Activated T-cell treated with anti-CD3 and anti-CD28 coated beads for 24 hours (primary cell): ENCODE measurements at places on chromosomes 6 and 20.

DNA sequence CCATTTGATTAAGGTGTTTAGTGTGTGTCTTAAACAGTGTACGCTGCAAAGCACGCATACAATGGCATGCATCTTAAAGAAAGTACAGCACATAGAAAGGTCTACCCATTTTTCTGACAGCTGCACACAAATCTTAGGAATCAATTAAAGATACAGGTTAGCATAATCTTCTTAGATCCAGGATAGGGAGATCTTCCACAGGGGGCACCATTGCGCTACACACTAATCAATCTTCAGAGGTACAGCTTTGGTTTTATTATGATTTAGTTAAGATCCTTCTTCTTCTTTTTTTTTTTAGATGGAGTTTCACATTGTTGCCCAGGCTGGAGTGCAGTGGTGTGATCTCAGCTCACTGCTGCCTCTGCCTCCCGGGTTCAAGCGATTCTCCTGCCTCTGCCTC lies 63.7 kb upstream of the BEND3 start:
- DNase-seq = no peak

DNA sequence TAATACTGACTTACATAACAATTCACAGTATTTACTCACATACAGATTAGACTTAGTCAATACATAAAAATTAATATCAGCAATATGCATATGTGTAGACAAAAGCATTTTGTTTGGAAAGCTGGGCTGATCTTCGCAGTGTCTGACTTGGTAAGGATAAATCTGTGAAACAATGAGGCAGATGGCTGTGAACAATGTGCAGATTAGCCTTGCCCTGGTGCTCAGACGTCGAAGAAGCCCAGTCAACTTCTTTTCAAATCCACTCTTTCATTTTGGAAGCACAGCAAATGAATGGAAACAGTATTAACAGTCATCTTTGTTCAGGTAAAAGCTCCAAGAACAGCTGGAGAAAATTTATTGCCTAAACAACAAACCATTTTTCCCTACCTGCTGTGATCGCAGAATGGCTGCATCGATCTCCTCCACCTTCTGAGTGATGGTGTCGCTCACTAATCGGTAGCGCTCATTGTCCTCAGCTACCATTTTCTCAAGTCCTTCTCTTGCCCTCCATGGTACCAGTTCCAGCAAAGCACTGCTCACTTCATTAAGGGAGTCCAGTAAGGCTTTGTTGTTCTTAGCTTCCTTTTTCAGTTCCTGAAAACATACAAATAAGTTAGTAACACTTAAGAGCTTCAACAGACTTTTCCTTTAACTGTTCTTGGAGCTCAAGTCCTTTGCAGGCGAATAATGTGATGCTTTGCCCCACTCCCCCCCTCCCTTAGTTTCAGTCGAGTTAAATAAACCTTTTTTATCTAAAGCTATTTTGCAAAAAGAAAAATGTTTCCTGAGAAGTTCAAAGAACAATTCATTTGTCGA lies 116.5 kb downstream of the DST start:
- no peak for DNase-seq

DNA sequence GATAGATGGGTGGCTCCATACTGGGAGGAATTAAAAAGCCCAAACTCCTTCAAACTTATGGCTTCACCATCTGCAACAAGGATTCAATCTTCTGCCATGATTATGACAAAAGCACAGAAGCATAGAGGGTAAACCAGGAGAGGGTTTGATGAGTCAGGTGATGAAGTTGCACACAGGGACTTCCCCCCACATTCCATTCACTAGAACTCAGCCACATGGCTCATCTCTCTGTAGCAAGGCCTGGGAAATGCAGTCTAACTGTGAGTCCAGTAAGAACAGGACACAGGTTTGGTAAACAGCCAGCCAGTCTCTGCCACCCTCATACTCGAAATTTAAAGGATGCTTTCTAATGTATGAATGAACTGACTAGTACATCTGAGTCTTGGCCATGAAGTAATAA lies 142.9 kb downstream of the HIVEP2 start:
- DNase-seq = peak; percentile 44

DNA sequence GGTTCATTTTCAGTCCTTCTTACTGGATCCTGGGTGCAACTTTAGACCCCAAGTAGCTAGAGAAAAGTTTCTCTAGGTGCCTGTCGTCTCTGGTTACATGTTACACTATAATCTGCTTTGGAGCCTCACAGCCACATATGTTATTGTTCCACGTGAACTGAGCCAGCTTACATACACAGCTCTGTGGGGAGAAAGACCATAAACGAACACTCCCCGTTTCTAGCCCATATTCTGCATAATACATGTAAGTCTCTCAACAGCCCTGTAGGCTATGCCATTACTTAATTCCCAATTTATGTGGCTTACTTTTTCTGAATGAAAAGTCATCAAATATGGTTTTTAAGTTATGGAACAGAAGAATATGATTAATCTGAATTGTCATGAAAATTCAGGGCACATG lies 233.8 kb downstream of the BCKDHB start:
- no peak for DNase-seq

DNA sequence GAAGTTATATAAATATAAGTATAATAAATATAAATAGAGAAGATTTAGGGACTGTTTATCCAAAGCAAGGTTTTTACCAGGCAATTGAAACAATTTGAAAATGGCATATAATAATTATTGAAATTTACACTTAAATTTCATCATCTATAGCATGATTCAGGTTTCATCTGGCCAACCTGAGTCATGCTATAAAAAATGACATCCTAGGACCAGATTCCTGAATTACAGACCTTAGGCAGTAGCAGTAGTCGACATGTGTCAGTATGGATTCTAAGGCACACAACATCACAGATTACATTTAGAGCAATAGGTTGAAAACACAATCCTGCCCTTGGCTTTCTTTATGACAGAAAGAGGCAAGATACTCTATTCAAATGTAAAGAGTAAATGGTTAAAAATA lies 592.3 kb downstream of the PHF3 start:
- no peak for DNase-seq

DNA sequence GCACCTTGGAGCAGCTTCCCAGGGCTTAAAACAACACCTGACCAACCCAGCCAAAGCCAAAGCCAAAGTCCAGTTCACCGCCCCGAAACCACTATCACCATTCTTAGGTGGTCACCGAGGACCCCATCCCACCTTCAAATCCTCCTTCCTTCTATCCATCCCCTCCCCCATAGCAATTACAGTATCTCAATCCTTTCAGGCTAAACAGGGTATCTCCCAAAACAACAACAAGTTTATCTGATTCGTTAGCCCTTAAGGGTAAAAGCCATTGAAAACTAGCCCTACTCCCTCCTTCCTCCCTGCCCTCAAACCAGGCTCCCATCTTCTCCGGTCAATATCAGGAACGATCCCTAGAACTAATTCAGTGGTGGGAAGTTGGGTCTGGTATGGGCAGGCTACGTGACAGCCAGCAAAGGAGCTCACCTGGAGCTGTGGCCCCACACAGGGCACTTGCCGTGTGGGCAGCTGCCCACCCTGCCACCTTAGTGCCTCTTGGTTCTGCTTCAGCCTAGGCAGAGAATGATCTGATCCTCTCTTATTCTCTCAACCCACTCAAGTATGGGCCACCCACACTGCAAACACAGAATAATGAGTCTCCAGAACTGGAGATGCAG lies 2.0 kb downstream of the ARHGAP18 start:
- no peak for DNase-seq

DNA sequence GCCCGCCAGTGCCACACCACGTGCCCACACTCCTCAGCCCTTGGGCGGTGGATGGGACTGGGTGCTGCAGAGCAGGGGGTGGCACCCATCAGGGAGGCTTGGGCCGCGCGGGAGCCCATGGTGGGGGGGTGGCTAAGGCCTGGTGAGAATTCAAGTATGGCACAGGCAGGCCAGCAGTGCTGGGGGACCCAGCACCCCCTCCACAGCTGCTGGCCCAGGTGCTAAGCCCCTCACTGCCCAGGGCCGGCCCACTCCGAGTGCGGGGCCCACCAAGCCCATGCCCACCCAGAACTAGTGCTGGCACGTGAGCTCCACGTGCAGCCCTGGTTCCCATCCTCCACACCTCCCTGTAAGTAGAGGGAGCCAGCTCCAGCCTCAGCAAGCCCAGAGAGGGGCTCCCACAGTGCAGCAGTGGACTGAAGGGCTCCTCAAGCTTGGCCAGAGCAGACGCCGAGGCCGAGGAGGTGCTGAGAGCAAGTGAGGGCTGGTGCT lies 1091.1 kb upstream of the GJE1 start:
- DNase-seq = no peak

DNA sequence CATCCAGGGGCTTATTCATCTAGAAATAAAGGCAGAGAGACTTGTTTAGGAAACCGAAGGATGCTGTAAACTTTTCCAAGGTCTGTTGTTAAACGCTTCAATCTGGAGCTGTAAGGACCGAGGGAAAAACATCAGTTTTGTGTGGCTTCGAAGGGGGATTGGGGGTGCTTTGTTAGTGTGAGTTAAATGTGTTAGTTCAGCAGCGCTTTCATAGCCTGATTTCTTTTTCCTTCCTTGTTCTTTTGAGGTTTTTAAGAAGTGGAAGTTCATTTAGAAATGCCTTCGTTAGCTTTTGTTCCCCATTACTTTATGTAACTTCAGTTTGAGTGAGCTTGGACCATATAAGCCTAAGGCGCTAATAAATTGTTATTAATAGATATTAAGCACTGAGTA lies 1.5 kb downstream of the ANKS1A start:
- DNase-seq = no peak

GRCh38 chr20:25017257-25017803 lies 24.8 kb upstream of the APMAP start:
- DNase-seq = no peak

DNA sequence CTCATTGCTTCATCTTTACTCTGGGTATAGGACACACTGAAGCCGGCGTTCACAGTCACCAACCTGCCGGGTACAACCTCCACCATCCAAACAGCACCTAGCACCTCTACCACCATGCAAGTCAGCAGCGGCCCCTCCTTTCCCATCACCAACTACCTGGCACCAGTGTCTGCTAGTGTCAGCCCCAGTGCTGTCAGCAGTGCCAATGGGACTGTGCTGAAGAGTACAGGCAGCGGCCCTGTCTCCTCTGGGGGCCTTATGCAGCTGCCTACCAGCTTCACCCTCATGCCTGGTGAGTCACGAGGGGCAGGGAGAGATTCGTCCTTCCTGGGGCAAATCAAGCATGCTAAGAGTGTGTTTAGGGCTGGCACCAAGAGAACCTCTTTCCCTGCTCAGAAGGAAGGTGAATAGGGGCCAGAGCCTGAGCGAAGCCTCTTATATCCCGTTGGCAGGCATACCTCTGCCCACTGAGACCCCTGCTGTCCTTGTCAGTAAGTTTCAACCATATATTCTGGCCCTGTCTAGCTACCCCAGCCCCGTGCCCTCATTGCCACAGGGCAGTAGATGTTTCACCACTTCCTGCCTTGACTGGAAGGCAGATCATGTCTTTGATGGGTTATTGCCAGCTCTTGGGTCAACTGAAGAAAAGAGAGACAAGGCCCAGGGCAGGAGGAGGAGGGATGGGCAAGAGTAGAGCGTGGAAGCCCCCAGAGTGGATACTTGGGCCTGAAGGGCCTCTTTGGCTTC lies 4.8 kb downstream of the SRF start:
- DNase-seq = no peak

- no peak for DNase-seq
Observed at GRCh38 chr20:33394718-33395117, 6.6 kb downstream of the CDK5RAP1 start.

GRCh38 chr20:4815628-4816027 lies 93.9 kb downstream of the PRND start:
- no peak for DNase-seq

- DNase-seq = no peak
Observed at GRCh38 chr6:11160199-11160598, 48.7 kb upstream of the ERVFRD-1 start.

GRCh38 chr6:70241991-70242420 lies 60.9 kb downstream of the COL9A1 start:
- DNase-seq = no peak

- DNase-seq = no peak
Observed at GRCh38 chr6:79057746-79058145, 20.3 kb downstream of the PHIP start.

DNA sequence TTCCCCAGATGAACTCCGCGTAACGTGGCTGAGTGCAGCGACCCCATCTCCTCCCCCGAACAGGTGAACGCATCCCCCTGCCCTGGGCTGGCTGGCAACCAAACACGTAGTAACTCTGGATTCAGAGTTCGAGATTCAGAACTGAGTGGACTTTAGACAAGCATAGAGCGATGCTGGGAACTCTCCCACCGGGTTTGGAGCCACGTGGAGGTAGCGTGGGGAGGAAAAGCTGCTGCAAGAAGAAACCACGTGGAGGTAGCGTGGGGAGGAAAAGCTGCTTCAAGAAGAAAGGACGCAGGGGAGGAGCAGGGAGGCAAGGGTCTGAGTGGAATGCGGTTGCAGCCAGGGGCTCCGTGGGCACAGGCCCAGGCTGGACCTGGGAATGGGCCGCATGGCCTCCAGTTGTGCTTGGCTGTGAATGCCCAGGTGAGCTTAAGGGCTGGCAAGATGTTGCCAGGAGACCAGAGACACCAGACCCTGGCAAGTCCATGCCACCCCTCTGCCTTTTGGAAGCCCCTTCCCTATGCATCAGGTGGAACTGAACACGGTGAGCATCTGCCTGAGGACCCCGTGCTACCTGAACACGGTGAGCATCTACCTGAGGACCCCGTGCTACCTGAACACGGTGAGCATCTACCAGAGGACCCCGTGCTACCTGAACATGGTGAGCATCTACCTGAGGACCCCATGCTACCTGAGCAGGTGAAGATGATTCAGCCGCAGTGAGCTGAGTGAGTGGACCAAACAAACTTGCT lies 118.0 kb upstream of the FRMD1 start:
- no peak for DNase-seq

GRCh38 chr6:97535800-97536199 lies 252.8 kb upstream of the MMS22L start:
- no peak for DNase-seq

DNA sequence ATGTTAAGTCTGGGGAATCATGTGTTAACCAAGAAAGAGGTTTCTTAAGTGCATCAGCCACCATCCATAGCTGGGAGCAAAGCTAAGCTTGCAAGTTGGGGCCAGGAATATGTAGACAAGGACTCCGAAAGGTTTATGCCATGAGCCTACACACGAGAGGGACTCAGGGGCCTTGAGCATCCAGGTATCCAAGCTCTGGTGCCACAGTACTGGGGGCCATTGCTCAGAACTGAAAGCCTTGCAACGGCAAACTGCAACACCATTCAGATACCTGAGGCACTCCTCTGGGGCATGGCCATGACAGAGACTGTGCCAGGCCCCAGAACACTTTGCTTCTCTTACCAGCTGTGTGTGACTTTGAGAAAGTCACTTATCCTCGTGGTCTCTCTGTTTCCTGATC lies 27.6 kb downstream of the PRND start:
- DNase-seq = no peak
